NCI-H1105 (cell line): ENCODE measurements at places on chromosomes 1 and 21.

DNA sequence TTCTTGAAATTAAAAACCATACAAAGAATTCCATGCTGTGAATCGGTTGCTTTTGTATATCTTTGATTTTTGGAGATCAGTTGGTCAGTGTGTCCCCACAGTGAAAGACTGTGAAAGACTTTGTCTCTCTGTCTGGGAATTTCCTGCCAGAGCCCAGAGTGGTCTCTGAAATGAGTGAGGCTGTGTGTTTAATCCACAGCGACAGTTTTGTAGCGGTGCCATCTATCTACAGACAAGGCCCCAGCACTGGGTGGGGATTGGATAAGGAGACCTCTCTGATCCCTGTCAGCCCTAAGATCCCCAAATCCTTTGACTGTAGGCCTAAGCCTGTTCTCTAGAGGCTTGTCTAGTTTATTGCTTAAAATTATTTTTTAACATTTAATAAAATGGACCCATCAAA, 10.3 kb downstream of the GPR25 start:
- no peak for DNase-seq

- no peak for DNase-seq
These were observed 570.5 kb downstream of the PTPRU start for GRCh38 chr1:29806646-29807319.

GRCh38 chr1:70195342-70195741, 10.0 kb downstream of the LRRC40 start:
- DNase-seq, result no peak

GRCh38 chr1:113742515-113742914, 16.8 kb downstream of the PHTF1 start:
- DNase-seq, result no peak

DNA sequence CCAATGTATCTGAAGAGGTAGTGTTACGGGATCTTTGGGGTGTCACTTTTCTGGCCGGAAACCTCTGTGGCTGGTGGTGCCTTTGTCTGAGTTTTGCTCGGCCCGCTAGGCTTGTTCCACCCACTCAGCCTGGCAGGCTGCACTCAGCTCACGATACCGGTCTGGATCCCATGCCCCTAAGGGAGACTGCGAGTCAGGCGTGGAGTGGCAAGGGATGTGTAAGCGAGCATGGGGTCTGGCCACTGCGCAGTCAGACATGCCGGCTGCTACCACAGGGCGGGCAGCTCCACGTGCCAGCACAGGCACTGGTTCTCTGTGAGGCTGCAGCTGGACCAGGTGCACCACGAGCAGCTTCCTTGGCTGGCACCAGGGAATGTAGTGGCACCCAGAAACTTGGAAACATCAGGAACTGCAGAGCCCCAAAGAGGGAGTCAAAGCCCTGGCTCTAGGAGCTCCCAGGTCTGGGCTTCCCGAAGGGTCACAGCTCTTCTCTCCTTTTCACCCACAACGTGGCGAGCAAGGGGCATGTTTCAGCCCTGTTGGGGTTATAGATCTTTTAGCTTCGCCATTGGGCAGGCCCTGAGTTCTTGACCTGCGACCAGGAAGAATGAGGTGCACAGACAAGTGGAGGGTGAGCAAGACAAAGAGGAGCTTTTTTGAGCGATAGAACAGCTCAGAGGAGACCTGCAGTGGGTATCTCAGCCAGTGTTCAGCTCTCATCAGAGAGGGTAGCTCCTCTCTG, 23.8 kb upstream of the LRRC8C start:
- no peak for DNase-seq

DNA sequence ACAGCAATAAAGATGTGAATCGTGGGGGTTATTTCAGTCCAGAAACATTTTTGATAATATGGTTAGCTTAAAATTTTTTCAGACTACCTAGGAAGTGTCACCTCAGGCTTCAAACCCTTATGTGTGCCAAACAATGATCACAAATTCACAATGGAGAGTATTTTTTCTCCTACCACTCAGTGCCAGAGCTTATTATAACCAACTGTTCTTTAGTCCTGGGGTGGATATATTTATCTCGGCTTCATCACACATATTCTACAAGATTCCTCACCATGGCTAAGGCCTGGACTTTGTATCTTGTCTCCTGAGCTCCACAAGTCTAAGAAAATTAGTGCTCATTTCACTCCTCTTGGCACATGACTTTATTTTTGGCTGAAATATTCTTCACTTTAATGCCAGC, 629.1 kb downstream of the RWDD3 start:
- no peak for DNase-seq

- DNase-seq, result peak; percentile 64
These were observed 82.0 kb upstream of the ROR1 start for GRCh38 chr1:63691701-63692425.

DNA sequence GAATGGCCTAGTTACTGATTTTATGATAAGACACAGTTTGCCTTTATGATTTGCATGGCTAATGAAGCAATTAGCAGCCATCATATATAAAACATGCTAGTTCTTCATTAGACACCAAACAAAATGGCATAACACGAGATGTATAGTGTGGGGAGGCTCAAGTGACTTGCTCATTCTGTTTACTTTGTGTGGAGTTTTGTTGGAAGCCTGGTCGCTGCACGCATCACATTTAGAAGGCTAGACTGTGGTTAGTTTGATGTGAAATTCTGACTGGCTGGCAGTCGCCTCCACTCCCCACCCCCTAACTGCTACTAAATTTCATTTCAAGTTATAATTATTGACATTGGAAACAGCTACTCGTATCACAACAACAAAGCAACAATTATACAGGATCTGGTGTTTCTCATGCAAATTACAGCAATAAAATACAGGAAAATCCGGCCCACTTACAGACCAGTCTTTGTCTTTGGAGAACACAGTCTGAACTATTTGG, 356.1 kb downstream of the LMO4 start:
- peak; percentile 76 for DNase-seq

DNA sequence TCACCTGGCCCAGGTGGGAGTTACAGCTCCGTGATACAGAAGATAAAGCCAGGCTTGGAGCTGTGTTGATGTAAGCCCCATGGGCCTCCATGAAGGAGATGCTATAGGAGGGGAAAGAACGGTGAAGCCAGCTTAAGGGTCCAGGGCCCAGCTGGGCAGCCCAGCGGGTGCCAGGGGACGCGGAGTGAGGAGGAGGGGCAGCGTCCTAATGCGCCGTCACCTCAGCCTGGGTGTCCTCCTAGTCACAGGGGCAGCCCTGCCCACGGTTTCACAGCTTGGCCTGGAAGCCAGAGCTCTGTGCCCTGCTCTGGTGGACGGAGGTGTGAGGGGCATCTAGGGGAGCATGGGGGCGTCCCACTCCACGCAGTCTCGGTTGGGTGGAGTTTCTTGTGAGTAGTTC, 52.7 kb upstream of the TTC34 start:
- DNase-seq, result no peak

GRCh38 chr1:221067721-221068120, 188.5 kb downstream of the HLX start:
- no peak for DNase-seq

- DNase-seq, result peak; percentile 59
These were observed 1.9 kb downstream of the TAGLN2 start for GRCh38 chr1:159923203-159924024.

- DNase-seq, result no peak
These were observed 5.0 kb downstream of the ZSCAN20 start for GRCh38 chr1:33477451-33477850.

- DNase-seq, result no peak
These were observed 83.6 kb downstream of the LRRC8D start for GRCh38 chr1:89904219-89904980.

GRCh38 chr1:174794861-174795260, 204.9 kb upstream of the CACYBP start:
- DNase-seq, result no peak

- DNase-seq, result peak; percentile 3
These were observed 1.6 kb upstream of the EGLN1 start for GRCh38 chr1:231423648-231424047.

DNA sequence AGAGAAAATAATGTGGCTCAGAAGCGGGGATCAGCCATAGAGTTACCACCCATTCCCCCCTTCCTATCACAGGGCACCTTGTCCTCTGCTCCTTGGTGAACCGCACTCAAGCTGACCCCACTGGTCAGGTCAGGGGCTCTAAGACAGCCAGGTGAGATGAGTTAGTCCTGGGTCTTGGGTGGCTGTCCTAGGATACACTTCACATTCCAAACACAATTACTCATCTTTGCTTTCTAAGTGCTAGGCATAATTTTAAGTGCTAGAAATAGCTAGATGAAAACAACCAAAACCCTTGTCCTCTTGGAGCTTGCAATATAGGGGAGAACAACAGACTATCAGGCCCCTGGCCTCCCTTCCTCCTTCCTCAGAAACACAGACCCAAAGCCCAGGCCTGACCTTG, 7.8 kb upstream of the MUTYH start:
- DNase-seq, result no peak

- no peak for DNase-seq
These were observed 40.9 kb downstream of the SMYD2 start for GRCh38 chr1:214321705-214322453.

DNA sequence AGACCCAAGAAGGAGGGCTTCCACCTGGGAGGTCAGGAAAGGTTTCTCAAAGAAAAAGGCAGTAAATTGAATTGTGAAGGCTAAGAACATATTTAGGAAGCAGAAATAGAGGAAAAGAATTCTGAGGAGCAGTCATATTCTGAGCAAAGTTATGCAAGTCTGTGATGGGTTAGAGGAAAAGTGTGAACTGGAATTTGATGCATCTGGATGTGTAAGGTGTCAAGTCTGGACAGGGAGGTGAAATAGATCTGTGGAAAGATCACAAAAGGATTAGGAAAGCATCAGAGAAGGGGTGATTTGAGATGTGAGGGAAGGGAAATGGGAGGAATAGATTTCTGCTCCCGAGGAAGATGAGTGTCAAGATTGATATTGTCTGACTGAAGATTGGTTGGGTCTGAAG, 18.1 kb upstream of the PRDM2 start:
- no peak for DNase-seq

DNA sequence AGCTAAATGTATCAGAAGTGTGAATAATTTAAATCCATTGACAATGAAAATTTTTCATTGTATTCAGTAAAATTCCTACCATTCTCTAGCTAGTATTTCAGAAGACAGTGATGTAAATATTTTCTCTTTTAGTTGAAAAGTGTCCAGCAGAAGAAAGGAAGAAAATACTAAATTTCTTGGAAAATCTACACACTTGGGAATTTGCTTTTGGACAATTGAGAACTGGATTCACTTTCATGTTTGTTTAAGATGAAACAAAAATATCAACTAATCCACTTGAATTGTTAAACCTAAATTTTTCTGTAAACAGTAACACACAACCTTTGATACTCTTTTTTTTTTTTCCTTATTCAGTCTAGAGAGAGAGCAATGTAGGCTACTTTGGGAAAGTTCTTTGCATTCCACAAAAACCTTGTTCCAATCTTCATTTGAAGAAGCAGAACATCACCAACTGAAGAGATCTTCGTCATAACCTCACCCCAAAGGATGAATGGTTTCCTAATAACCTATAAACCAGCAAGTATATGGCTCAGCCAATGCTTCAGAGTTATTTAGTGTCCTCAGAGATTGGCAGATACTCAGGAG, 155.1 kb upstream of the GORAB start:
- DNase-seq, result no peak

DNA sequence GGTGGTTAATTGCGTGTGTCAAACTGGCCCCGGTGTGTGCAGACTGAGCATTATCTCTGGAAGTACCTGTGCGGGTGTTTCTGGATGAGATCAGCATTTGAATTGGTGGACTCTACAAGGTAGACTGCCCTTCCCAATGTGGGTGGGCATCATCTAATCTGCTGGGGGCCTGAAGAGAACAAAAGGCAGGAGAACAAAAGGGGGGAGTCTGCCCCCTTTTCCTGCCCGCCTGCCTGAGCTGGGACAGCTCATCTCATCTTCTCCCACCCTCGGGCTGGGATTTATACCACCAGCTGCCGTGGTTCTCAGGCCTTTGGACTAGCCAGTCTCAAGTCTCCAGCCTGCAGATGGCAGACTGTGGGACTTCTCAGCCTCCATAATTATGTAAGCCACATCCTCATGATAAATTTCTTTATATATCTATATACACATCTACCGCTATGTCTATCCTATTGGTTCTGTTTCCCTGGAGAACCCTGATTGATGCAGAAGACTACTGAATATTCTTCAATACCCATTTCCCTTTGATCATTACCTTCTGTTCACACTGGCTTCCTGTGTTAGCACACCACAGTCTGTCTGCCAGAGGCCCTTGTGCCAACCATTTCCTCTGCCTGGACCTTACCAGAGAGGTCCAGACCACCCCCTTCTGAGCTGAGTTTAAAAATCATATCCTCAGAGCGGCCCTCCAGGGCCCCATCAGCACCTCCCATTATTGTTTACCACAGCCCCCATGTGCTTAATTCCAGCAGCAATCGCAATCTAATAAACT, 25.2 kb downstream of the RCAN1 start:
- no peak for DNase-seq

- no peak for DNase-seq
These were observed 5.7 kb downstream of the LBR start for GRCh38 chr1:225422031-225422605.

- DNase-seq, result no peak
These were observed 64.2 kb downstream of the VPS13D start for GRCh38 chr1:12294076-12294475.

GRCh38 chr1:178921499-178921898, 50.6 kb upstream of the ANGPTL1 start:
- no peak for DNase-seq

- no peak for DNase-seq
These were observed 110.3 kb downstream of the DUSP10 start for GRCh38 chr1:221631556-221631955.

DNA sequence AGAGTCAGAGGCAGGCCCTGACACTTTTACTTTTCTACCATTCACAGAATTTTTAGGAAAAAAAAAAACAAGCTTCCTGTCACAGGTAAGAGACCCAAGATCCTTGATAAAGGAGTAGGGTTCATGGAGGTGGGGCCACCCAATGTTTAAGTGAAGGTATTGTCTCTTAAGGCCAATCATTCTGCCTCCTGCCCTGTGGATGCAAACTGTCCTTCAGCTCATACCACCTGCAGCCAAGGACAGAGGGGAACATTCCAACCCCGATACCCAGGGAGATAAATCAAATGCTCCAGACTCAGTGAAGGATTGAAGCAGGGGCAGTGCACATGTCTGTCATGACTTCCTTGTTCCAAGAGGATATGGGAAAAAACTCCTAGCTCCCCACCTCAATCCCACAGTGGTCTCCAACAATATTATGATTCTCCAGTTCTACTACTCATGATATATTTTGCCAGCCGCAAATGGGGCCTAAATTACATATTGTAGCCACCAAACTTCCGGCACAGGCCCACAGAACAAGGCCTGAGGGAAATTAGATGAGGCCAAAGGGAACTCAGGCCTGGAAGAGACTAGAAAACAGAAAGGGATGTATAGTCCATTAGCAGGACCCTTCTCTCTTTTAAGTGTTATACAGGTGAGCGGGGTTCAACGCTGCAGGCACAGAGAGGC, 59.5 kb downstream of the TRABD2B start:
- DNase-seq, result no peak
